ENCODE measurements at places on chromosomes 6 and 20.

- DNase-seq = no peak
Measured at GRCh38 chr6:130752267-130752666, 74.9 kb upstream of the SMLR1 start.

DNA sequence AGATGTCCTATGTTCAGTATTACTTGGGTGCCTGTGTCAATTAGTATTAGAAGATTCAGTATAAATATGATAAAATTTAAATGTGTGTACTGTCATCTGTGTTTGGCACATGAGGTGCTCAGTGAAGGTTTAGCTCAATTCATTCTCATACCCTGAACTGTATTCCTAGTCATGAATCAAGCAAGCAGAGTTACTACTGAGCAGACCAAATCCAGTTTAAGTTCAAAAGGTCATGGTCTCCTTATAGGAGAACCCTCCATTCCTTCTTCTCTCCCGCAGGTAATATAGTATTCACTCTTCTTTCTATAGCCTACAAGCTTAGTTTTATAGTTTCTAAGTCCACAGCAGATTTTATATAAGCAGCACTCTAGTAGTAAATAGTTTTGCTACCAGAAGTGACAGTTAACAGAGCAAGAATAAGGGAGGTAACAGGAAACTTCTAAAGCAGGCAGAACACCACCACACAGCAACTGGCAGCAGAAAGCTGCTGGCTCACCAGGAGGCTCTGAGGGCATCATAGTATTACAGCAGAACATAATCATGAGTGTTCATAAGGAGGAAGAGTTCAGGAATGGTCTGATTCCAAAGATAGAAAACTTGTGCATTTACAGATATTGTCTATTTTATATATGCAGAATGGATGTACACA lies 133.2 kb downstream of the SLC16A10 start:
- DNase-seq = no peak

- DNase-seq = no peak
Measured at GRCh38 chr20:24059174-24059573, 70.6 kb upstream of the GGTLC1 start.

GRCh38 chr6:27669295-27669623 lies 196.4 kb upstream of the ZNF184 start:
- no peak for DNase-seq
